ENCODE measurements at places on chromosomes 1 and 21.

DNA sequence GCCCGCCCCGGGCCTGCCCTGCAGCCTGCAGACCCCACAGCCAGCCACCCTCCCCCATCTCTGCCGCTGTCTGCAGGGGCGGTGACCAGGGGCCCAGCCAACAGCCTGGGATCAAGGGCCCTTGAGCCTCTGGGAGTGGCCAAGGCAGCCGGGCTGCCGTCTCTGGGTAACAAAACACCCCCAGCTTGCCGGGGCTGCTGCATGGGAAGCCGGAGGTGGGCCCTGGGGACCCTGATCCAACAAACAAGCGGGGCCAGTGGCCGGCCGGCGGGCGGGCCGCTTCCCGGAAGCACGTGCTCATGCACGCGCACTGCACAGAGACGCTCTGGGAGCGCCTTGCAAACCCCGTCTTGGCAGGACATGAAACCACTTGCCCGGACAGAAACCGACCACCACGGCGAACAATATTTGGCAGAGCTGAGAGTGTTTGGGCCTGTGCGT is 13.2 kb downstream of the MEGF6 start:
- peak; percentile 68 for DNase-seq

DNA sequence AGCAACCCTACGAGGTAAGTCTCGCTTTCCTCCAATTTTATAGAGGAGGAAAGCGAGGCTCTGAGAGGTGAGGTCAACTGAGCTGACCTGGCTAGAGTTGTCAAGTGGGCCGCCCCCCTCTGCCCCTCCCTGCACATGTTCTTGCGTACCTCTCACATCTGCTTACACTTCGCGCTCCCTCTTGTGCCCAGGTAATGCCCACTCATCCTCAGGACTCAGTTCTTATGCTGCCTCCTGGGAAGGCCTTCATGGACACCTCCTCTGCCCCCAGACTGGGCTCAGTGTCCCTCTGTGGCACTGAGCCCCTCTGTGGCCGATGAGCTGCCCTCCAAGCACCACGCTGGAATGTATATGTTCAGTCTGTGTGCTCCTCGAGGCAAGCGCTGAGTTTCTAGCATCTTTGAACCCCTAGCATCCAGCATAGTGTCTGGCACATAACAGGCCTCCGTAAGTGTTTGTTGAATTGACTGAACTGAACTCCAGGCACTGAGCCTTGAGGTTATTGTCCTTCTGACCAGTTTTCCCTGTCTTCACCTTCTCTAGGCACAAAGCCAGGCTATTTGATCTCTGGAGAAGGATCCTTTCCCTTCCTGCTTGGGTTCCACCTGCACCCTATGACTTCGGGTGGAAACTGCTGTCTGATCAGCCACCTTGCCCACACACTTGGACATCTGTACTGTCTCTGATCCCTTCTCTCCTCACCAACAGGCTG is 13.5 kb downstream of the MOV10 start:
- no peak for DNase-seq

- no peak for DNase-seq
These were observed 172.6 kb downstream of the PTPRC start for GRCh38 chr1:198811449-198811848.

DNA sequence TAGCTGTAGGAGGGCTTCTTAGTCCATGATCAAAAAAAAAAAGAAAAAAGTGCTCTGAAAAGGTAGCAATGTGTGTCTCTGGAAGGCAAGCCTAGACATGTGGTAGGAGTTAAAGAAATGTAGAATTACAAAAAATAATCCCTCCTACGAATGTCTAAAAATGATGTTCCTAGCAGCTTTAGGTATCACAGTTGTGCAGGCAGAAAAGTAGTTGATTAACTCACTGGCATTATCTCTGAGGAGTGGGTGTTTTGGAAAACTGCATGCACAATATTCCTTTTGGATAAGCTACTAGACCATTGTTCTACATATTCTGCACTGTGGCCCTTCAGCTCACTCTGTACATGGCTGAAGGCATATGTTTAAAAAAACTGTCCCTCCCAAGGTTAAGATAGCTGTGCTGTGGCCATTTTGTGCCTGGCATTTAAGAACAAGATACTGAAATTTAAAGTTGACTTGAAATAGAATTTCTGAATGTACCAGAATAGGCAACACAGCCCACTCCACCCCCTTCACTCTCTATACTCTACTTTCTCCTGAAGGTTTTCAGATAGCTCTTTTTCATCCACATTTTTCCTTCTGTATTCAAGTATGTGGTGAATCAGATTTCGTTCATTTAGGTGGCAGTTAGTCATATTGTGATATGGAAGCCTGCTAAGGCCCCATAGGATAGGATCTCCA is 463.9 kb upstream of the LRRC7 start:
- no peak for DNase-seq

GRCh38 chr1:85464497-85465098 is 361 bp downstream of the DDAH1 start:
- peak; percentile 64 for DNase-seq

DNA sequence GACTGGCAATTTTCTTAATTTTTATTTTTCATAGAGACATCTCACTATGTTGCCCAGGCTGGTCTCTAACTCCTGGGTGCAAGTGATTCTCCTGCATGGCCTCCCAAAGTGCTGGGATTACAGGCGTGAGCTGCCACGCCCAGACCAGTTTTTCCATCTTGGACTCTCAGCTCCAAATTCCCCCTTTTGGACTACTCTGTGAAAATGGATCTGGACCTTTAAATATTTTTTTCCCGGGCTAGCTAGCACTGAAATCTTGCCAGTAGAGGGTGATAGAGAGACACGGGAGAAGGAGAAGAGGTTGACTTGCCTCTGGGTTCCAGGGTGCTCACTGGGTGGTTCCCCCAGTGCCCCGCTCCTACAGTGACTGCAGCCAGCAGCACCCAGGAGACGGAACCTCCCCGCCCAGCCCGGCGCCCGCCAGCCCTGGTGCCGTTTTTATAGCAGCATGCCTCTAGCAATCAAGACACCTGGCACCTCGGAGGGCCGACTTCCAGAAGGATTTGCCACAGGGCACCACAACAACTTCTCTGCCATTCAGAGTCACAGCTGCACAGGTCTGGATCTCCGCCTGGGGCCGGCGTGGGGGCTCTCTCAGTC is 34.7 kb upstream of the SCCPDH start:
- no peak for DNase-seq

DNA sequence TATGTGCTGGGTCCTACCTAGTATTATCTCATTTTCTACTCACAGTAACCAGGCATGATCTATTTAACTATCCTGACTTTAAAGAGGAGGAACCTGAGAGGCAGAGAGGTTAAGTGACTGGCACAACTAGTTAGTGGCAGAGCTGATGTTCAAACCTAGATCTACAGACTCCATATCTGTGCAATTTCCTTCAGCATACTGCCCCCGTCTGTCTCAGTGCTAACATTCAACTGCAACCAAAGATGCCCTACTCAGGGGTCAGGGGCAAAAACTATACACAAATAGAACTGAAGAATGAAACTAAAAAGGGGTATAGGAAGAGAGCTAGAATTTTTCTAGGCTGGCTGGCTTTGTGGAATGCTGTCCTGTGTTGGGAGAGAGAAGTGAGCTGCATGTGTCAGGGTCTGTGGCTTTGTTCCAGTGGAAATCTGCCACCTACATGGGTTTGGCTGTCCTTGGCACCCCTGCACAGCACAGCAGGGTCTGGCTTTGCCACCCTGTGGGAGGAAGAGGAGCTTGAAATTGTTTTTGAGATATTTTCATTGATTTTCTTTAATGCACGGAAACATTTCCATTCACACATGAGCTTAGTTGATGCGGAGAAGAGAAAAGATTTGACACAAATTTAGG is 368.5 kb downstream of the RPS6KC1 start:
- DNase-seq, result no peak

DNA sequence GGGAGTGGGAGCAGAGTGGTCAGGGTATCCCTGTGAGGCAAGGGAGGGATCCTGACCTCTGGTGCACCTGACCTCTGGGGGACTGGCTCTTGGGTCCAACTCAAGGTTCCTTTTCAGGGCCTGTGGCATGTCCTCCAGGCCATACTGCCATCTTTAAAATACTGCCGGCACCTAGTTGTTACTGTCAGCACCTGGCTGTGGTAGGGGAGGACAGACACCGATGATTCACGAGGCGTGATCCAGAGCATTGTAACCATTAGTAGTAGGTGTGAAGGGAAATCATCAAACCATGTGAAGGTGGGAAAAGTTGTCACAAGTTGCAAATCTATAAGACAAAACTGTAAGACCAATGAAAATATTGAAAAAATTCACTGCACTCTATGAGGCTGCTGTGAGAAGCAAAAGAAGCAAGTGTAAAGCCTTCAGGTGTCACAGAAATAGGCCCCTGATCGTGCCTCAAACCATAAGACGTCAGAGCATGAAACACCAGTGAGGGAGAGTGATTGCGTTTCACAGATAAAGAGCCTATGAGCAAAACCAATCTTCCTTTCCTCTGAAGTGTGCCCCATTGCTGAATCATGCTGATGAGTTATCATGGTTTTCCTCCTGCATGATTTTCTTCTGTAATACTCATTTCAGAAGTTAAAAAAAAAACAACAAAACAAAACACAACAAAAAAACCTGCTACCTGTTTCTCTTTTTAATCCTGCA is 55.3 kb downstream of the CDC7 start:
- DNase-seq, result no peak

- DNase-seq, result no peak
These were observed 37.0 kb downstream of the MIA3 start for GRCh38 chr1:222654849-222655248.

DNA sequence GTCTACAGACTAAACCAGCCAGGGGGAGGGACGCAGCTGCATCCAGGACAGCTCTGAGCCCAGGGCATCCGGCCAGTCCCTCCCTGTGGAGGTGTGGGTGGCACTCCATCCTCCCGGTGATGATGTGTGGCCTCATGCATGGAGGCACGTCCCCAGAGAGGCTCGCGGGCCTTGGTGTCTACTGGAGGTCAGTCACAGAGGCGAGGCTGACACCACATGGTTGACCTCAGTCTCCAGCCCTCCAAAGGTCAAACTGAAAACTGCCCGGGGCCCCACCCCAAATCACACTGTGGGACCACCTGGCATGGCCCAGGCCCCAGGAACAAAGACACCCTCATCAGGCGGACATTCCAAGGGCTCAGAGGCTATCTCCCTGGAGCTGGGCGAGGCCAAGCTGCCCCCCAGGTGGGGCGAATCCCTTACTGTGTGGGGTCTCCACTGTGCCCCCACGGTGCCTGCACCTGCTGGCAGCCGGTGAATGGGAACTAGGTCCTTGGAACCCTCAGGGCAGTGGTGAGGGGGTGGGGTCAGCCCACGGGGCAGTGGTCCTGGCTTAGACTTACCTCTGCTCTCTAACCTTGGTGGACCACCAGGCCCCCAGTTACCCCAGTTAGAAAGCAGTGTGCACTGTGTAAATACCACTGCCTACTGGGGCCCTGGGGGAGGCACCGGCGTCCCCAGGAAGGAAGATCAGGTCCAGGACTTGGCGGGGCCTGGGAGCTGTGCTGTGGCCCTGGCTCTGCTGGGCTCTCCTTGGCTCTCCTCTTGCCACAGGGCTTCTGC is 49.1 kb downstream of the TRPM2 start:
- DNase-seq, result no peak

DNA sequence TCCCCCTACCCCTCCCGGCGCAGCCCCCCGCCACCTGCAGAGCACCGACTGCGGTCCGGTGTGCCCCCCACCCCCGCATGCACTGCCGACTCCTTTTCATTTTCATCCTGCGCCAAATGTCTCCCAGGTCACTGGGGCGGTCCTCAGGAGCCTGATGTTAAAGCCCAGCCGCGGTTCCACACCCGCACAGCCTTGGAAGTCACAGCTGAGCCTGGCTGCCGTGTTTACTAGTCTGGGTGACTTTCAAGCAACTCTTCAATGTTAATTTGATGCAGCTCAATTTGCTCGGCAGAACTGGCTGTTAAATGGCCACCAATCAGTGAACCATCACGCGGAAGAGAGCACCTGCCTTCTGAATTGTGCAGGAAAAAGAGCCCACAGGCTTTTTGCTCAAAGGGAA is 27.2 kb downstream of the THAP3 start:
- no peak for DNase-seq

All from hindlimb muscle (tissue), 1 donor.